H4 (cell line): ENCODE measurements at places on chromosomes 3 and 15. TPM values are rescaled to one million over a fixed set of nuclear protein-coding genes. Genes with fewer than 3 reads are reported as not detected.

GRCh38 chr3:123876858-123877257, 7.3 kb downstream of the MYLK start:
- DNase-seq: no peak

DNA sequence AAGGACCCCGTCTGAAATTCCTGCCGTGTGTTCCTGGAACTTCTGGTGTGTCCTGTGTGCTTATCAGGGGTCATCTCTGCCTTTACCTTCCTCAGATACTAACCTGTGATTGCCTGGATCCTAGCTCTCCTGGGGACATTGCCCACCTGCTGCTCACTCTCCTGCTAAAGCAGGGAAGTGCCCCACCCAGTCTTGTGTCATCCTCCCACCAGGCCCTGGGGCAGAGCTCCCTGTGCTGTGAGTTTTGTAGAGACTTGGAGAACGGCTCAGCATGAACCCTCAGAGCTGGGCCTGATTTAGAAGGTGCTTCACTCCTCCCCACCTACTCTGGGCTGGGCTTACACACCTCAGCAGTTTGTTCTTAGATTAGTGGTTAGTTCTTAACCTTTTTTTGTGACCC, 3.8 kb upstream of the TMEM44 start:
- DNase-seq: no peak

DNA sequence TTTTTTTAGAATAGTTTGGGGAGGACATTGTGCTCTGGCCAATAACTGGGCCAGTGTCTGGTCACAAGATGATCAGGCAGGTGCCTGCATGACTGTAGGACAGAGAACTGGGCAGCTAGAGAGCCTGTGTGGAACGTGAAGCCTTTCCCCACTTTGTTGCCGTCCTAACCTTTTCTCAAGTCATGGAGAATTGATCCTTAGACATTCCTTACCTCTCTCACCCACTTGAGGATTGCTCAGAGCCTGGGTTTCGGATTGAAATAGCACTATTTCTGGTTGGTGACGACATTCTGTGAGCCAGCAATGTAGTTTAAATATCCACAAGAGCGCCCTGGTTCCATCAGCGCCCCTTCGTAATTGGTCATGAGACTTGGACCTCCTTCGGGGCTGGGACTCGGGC, 138.4 kb downstream of the IGF1R start:
- no peak for DNase-seq

- DNase-seq: no peak
These were observed 695.8 kb downstream of the TUSC7 start for GRCh38 chr3:117405359-117405758.

DNA sequence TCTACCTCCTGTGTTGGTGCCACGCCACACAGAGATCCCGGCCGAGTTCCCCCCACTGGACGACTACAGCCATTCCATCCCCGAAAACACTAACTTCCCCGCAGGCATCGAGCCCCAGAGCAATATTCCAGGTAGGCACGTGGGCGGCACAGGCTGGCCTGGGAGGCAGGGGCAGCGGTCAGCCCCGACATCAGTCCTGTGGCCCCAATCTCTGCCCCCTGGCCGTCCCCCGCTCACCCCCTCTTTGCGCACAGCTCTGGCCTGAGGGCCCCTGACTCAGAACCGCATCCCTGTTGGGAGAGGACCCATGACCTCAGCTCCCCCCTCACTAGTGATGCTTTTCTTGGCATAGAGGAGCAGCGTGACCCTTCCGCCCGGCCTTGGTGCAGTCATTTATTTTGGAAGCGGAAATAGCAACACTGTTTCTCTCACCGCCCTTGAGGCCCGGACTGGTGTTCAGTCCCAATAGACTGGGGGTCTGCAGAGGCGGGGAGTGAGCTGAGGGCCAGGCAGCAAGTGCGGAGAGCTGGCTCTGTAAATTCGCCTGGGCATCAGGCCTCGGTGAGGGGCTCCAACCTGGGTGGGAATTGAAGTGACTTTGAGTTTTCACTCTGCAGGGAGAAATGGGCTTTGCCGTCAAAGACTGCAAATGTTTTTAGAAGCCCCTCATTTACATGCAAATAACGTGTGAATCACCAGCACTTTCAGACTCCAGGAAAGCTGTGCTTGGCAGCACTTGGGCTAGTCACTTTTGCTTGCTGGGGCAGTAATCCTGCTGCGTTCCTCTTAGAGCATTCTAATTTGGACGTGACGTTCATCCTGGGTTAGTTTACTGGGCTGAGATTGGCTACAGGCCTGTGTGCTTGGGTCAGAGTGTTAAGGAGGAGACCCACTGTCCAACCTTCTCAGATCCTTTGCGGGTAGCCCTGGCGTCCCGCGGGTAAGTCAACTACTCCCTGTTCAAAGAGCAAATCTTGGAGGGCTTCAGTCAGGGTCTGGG, 88.9 kb downstream of the AAGAB start:
- no peak for DNase-seq

- no peak for DNase-seq
These were observed 96.8 kb downstream of the SNRPN start for GRCh38 chr15:25051399-25052154.

DNA sequence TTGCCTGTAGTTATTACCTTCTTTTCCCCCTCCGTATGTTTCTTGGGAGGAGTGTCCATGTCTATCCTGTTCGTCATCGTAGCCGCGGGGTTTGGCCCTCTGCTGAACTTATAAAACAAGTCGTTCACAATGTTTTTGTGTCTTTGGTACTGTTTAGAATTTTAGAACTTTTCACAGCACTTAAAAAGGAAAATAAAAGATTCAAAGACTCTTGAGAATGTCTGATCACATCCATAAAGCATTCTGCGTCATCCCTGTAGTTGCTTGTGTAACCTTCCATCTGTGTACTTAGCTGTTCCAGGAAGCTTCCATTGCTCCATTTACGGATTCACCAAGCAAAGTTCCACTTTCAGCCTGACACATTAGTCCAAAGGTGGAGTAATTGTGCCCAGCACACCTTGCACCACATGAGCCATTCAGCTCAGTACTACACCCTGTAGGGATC, 677.1 kb upstream of the NR2F2 start:
- DNase-seq: no peak

DNA sequence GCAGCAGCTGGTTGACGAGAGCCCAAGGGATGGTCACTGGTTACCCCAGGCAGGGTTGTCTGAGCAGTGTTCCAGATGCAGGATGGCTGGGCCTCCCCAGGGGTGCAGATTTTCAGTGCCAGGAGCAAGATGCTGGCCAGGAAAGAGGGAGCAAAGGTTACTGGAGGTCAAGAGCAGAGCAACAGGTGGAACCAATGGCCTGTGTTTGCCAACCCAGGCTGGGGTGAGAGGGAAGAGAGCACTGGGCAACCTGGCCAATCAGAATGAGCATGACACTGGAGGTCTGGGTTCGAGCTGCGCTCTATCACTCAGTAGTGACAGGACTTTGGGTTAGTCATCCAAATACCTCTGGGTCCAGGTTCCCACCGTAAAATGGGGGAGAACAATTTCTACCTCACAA, 90.6 kb upstream of the TLE3 start:
- no peak for DNase-seq

DNA sequence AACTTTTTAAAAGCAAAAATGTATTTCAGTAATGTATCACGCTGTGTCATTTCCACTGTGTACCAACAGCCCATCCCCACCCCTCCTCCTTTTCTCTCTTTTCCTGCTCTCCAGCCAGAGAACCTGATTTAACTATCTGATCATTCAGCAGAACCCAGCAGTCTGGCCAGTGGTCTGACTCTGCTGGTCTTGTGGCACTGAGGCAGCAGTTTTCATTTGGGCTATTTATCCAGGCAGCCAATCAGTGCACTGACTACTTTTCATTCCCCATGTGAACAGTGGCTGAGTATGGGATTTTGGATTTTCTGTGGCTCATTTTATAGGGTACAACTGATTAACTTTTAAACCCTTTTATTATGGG, 56.3 kb downstream of the GPR171 start:
- DNase-seq: no peak

GRCh38 chr3:124512881-124513609, 217.2 kb upstream of the UMPS start:
- peak; percentile 76 for DNase-seq

DNA sequence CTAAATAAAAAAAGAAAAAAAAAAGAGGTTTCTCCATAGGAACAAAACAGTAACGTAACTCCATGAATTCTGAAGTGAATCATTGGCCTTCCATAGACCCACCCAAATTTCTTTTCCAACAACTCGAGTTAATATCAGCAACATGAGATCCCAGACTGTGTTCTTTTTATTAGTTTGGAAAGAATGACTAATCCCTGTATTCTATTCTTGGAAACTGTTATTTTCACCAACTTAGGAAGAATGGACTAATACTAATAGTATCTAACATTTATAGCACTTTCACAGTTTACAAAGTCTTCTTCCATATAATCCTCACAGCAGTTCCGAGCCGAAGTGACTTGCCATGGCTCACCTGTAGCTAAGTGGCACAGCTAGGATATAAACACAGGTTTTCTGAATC, 72.7 kb upstream of the SLC4A7 start:
- no peak for DNase-seq

DNA sequence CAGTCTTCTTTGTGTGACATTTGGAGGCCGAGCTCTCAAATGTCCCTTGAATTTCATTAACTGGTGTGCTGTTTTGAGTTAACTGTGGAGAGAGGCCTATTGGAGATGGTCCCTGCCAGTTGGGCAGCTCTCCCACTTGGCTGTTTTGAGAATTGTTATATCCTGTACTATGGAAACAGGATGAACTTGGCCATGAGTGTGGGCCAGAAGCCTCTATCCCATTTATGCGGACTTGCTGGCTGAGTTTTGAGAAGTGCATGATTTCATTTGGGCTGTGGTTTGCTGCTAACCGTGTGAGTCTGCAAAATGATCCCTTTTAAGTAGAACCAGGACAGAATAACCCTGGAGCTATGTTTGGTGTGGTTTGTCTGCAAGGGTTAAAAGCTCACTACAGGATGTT, 366.0 kb downstream of the PTPRG start:
- peak; percentile 70 for DNase-seq

DNA sequence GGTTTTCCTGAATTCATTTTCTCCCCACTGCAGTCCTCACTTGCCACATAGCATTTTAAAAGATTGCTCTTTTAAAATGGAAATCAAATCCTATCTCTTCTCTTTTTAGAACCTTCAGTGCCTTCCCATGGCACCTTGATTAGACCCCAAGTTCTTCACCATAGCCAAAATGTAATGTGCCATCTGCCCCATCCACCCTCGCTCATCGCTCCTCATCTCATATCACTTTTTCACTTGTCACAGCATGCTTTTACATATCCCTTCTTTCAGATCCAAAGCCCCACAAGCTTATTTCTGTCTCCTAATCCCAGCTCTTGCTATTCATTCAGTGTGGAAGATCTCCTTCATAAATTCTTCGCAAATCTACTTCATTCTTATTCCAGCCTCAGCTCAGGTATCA, 161.7 kb downstream of the CD47 start:
- no peak for DNase-seq

- DNase-seq: no peak
These were observed 73.3 kb downstream of the CSNK1G1 start for GRCh38 chr15:64282701-64283100.

DNA sequence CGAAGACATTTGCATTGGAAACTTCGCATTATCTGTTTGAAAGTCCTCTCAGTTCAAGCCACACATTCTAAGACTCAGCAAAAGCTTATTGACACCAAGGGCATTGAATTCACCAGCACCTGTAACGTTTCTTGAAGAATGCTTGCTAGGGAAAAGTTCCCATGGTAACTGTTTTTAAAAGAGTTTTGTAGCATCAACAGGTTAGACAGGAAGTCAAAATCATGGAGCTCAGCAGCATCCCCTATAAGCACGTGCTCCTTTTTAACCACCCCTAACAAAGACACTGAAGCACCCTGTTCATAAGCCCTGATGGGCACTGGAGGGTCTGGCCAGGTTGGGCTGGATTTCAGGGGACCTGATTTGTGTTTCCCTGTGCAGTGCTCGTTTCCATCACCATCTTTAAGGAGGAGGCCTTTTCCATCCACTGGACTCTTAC, 229.7 kb upstream of the BHLHE40 start:
- DNase-seq: no peak

DNA sequence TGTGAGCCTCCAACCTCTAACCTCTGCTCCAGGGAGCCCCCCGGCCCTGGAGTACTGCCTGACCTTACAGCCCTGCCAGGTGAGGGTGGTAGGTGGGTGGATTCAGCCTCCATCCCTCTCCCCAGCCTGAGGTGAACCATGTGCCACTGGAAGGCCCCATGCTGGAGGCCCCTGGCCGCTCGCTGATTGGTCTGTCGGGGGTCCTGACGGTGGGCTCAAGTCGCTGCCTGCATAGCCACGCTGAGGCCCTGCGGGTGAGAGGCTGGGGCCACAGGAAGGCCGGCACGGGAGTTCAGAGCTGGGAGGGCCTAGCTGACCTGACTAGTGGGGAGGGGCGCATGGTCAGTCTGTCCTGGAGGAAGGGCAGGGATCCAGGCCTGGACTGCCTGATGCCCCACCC, 19.1 kb downstream of the NT5DC2 start:
- no peak for DNase-seq

DNA sequence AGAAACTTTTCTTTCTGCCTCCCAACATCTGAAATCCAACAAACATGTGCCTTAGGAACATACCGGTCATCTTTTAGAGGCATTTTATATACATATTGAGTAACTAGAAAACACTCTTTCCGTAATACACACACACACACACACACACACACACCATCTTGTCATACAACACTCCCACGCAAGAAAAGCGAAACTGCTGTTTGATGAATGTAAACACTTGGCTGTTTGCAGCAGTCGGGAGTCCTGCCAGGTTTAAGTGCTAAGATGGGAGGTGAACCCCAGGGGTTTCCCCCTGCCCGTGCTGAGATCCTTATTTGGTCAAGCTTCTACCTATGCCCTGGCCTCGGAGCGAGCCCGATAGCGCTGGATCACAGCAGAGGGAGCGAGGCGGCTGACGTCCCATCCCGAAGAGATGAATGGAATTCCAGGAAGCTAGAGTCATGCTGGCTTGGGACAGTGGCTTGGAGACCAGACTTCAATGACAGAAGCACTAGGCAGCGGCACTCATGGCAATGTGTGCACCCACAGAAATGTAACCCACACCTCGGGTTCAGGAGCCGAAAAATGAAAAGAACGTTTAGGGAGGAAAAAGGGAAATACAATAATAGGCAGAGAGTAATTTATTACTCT, 1.3 kb upstream of the THBS1 start:
- peak; percentile 88 for DNase-seq

DNA sequence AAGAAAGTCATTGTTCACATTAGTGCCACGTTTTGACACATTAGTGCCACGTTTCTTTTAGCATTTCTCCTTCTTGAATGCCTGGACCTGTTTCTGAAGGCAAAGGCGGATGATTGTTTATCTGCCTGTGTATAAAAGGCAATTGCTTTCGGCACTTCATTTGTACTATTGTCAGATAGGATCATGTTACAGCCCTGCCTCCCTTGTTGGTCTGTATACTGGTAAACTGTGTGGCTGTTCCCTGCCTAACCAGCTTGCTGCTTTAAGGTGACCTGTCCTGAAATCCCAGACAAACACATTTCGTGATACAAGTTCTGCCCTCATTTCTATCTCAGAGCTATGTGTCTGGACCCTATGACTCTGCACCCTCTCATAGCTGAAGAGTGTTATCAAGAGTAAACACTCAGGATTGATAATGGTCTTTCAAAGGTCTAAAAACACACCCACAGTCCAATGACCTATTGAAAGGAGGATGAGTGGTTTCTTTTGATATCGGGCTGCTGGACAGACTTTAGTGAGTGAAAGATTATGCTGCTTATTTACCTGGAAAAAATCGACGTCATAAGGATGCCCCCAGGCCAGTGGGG, 276.3 kb upstream of the MCTP2 start:
- DNase-seq: no peak

RARB gene
- total RNA-seq: 0.90 and 1.0 TPM in 2 replicates

PTH1R gene
- total RNA-seq: 0.43 TPM in 1 of 2 replicates, not detected in the other

CELF6 gene
- total RNA-seq: not detected in 2 replicates

ANKDD1A gene
- 0.25 and 1.1 TPM in 2 replicates for total RNA-seq

CD80 gene
- not detected in 2 replicates for total RNA-seq

LEKR1 gene
- total RNA-seq: 0.37 and 11.5 TPM in 2 replicates

ITPR1 gene
- 4.6 and 5.8 TPM in 2 replicates for total RNA-seq

ITIH4 gene
- total RNA-seq: 0.10 and 6.1 TPM in 2 replicates

GOLGA8K gene
- 0.18 TPM in 1 of 2 replicates, not detected in the other for total RNA-seq

DPPA2 gene
- total RNA-seq: not detected in 2 replicates
